ENCODE measurements at places on chromosomes 1 and 21.

DNA sequence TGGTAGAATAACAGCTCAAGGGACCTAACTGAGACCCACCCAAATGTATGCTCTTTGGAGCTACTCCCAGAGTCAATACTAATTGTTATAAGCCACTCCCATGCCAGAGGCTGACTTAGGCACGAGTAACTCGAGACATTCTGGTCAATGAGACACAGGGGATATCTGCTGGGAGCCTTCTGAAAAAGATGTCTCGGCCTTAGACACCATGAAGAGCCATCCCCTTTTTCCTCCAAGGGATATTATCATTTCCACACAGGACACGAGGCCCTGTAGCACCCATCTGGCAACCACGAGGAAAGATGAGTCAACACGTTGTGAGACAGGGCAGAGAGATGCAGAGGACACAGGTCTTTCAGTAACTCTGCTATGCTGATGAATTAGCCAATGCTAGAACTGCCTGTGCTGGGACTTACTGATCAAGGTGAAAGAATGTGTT, 30.7 kb downstream of the ITPKB start:
- no peak for DNase-seq

- no peak for DNase-seq
Observed at GRCh38 chr1:208004851-208005250, 93.9 kb upstream of the CD34 start.

GRCh38 chr1:32352831-32353383, 9.4 kb downstream of the FAM229A start:
- DNase-seq: no peak

GRCh38 chr21:35265170-35265877, 216.2 kb upstream of the RUNX1 start:
- peak; percentile 13 for DNase-seq

- DNase-seq: no peak
Observed at GRCh38 chr21:37665230-37666024, 250.8 kb downstream of the KCNJ6 start.

DNA sequence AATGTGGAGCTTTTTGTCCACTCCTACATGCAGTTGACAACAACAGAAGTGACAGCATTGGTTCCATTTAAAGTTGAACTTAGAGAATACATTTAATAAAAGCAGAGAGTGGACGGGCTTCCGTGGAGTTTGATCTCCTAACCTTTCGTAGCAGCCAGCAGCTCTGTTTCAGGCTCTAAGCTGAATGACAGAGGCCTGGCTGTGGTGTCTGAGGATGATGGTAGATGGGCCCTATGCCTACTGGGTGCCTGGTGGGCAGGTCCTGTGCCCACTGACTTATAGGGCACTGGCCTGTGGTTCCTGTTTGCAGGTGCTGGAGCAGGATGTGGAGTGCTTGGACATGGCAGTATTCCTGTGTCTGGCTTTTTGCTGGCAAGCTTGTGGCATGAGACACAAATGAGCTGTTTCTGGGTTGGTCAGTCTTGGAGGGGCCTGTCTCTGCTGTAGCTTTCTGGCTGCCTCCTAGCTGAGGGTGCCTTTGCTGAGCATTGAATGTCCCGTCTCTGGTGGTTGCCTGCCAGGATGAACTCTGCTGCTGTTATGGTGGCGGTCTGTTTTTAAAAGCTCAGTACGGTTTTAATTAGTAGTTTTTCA, 54.6 kb downstream of the PRDM2 start:
- DNase-seq: no peak

- DNase-seq: no peak
Observed at GRCh38 chr1:41689558-41689981, 205.1 kb upstream of the EDN2 start.

DNA sequence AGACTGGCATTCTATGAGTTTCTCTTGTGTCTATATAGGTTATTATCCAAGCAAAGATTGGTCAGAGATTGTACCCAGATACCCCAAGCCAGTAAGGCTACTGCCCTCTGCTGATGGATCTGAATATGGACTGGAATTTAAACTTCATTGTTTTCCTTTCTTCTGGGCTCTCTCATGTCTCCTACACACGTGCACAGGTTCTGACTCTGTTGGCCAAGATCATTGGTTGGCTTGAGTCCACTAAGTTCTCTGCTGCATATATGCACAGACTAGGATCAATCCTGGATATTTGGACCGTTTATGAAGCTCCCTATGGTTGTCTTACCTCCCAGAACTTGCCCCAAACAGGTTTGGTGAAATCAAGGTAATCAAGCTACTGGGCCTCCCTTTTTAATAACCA, 69.7 kb downstream of the CC2D1B start:
- DNase-seq: peak; percentile 36

DNA sequence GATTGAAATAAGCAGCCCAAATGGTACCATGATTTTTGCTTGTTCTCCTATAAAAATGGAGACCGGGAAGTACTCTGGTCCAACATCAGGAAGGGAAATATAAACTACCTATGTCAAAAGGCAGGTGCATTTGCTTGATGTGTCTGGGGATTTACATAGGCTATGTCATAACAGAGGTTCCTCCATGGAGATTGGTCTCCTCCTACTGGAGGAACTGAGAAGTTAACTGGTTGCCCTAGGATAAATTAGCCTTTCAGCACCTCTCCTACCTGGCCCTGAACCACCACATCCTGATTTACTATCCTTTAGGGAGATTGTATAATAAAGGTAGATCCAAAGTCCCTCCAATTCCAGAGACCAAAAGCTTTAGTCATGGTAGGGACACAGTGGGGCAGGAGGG, 1109.3 kb upstream of the B3GALT2 start:
- peak; percentile 26 for DNase-seq

GRCh38 chr1:145891143-145891542, 5.5 kb upstream of the ANKRD35 start:
- peak; percentile 58 for DNase-seq

GRCh38 chr21:15823486-15824150, 93.8 kb downstream of the USP25 start:
- no peak for DNase-seq

DNA sequence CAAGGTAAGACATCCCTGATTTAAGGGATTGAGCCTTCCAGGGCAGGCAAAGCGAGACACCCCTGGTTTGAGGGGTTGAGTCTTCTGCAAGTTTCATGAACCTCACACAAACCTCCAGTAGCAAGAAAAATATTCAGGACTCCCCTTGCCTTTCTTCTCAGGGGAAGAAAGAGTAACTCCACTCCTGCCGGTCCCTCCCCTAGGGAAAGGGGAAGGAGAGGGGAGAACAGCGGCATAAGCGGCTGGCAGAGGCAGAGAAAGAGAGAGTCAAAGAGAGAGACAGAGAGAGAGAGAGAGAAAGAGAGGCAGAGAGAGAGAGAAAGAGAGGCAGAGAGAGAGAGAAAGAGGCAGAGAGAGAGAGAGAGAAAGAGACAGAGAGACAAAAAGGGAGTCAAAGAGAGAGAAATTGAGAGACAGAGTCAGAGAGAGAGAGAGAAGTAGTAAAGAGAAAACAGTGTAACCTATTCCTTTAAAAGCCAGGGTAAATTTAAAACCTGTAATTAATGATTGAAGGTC, 29.5 kb upstream of the CBR3 start:
- no peak for DNase-seq

Data from astrocyte of the cerebellum (primary cell).